ENCODE measurements at places on chromosomes 1 and 21. TPM values are rescaled to one million over a fixed set of nuclear protein-coding genes. Genes with fewer than 3 reads are reported as not detected.

- no peak for DNase-seq
Observed at GRCh38 chr1:45929257-45929687, 125.9 kb downstream of the MAST2 start.

DNA sequence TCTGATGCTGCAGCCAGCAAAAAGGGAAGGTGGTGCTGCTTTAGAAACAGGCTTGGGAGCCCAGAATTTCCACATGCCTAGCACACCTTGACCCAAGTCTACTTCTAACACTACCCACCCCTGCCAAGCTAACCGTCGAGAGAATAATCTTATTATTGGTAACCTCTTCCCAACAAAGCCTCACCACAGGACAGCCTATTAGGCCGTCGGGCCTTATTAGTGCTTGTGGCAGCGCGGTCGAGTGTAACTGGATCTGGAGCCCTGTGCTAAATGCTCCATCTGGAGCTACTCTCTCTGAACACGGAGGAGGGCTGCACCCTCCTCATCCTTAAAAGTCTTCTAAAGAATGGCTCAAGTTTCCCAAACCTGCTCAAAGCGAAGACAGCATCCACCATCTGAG lies 165.5 kb upstream of the NFIA start:
- no peak for DNase-seq

DNA sequence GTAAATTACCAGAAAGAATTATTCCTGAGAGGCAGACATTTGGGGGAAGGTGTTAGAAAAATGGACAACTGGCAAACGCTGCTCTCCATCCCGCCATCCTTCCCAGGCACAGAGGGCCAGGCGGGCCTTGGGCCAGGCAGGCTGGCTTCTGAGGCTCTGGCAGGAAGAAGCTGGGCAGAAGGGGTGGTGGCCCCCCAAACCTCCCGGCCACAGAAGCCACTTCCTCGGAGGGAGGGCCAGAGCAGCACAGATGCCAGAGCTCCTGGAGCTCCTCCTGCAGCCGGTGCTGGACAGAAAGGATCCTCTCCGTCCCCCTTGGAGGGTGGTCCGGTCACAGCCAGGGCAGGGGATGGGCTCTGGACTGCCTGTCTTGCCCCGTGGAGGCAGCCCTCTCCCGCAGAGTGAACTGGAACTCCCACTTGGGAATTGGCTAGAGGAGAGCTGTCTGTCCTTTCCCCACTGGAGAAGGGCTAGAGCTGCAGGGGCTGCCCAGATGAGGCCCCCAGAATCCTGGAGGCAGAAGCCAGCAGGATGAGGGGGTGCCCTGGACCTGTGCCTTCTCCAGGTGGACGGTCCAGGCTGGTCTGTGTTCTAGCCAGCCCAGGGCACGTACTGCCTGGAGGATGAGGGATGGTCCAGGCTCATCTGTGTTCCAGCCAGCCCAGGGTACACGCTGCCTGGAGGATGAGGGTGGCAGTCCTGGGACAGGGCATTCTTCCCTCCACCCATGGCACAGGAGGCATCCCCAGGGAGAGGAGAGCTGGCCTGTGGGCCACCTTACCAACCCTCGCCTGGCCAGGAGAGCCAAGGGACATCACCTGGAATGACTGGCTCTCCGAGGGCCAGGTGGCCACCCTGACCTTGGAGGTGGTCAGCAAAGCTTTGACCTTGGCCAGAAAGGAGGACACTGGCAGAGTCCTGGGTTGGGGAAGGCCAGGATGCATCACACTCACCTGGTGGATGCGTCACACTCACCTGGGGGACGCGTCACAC lies 47.4 kb upstream of the ACTRT2 start:
- DNase-seq: no peak

DNA sequence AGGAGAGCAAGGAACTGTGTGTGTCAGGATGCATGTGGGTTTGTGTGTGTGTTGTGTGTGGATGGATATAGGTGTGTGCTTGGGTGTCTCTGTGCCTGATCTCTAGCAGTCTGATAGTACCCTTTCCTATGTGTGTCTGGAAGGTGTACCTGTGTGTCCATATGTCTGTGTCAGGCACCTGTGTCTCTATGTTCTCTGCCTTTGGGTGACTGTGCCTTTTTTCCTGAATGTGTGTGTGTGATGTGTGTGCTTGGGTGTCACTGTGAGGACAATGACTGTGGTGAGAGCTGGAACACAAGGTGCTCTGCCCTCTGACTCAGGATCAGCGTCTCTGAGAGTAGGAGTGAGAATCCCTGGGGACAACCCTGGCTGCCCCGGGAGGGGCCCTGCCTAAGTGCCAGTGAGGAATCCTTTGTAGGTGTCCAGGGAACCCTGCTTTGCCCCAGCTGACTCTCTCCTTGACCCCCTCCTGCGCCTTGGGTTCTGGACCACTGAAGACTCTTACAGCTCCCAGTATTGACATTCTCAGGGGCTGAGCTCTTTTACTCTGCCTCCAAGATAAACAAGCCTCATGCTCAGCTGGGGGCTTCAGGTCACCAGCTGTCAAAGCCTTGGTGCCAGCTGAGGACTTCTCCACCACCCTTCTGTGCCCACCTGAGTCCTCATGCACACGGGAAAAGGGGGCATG lies 735 bp upstream of the EFNA3 start:
- DNase-seq: no peak

GRCh38 chr1:18413541-18414305 lies 67.0 kb upstream of the KLHDC7A start:
- no peak for DNase-seq

DNA sequence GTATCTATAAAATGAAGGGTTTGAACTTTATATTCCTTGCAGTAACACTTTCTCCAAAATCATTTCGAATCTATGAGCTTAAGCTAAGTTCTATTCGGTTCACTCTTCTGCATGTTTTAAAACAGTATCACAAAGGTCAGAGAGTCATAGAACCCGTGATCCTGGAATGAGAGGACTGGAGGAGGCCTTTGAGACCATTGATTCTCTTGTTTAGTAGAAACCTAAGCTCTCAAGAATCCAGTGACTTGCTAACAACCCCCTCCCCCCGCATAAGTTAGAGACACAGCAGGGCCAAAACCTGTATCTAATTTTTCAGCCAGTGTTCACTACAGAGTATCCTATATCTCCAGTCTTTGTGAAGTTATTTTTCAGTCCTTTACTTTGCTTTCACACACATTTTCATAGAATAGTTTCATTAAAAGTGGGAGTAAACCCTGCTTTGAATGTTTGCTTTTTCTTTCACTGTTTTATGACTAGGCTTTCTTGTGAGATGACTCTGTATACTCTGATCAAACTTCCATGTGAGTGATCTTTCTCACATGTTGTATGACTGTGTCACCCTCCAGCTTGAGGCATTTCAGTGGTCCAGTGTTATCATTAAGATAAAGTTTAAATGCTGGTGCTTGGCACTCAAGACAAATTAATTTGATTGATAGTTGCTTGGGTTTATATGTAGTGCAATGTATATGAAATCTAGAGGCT lies 275.4 kb upstream of the SGIP1 start:
- no peak for DNase-seq

DNA sequence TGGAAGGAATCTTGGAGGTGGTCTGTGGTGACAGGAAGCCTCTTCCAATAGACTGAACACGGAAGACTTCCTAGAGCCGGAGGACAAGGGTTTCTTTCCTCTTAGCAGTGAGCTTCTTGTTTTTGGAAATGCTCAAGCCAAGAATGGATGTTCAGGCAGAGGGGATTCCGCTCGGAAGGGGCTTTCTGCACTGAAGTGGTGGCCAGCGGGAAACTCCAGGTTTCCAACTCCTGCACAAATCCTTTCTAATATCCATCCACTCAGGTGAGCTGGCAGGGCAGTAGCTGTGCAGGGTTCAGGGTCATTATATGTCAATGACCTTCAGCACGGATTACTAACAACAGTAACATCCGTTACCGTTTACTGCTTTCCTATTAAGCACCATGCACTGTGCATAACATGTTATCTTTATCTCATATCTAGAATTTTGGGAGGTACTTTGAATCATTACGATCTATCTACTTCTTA lies 573 bp upstream of the CPT2 start:
- no peak for DNase-seq

DNA sequence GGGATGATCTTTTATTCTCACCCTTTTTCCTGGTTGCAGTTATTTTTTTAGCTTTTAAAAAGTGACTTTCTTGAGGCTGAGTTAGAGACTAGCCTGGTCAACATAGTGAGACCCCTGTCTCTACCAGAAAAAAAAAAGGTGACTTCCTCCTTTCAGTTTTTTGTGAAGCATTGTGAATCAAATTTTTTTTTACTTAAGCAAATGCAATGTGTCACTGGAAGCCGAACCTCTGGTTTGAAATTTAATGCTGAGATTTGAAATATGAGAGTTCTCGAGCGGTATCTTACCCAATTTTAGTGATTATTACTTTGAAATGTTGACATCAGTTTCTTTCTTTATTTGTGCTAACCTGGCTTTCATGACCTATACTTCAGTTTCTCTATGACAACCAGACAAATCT lies 3.6 kb downstream of the CAP1 start:
- no peak for DNase-seq

- DNase-seq: no peak
Observed at GRCh38 chr21:23445307-23445706, 2162.0 kb downstream of the MRPL39 start.

DNA sequence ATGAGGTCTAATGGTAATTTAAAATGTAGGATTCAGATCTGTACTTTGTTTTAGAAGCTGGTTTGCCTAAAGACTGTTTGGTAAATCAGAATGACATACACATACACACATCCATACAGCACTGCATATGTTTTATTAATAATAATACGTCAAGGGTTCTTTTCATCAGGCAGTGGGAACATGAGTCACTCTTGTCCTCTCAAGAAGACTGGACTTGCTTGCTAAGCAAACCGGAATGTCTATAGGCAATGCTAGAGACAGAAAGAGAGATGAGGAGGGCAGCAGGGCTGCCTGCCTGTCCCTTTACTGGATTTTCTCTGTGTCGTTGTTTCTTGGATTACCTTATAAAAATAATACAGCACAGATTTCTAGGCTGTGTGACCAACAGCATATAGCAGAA lies 119.1 kb upstream of the GALNT2 start:
- no peak for DNase-seq

- peak; percentile 72 for DNase-seq
Observed at GRCh38 chr1:40951943-40952743, 27.4 kb upstream of the CTPS1 start.

DNA sequence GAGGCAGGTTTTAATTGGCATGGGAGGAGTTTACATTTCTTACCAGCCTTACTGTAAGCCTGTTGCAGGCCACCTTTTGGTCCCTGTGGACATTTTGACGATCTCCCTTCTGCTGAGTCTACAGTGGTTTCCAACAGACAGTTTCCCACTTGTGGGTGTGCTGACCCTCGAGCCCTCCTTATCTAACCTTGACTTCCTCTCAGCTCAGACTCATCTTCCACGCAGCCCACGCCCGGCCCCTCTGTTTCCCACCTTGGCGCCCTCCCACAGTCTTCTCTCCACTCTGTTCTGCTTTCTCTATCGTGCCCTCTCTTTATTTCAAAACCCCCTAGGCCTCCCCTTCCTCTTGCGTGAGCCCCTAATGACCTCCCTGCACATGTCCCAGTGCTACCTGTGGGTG lies 6.1 kb upstream of the ARL8A start:
- DNase-seq: no peak

DNA sequence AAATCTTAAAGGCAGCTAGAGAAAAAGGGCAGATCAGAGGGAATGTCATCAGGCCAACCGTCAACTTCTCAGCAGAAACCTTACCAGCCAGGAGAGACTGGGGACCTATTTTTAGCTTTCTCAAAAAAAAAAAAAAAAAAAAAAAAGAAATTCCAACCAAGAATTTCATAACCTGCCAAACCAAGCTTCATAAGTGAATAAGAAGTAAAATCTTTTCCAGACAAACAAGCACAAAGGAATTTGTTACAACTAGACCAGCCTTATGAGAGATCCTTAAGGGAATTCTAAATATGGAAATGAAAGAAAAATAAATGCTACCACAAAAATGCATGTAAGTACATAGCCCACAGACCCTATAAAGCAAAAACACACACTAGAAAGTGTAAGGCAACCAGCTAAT lies 267.7 kb downstream of the AKT3 start:
- DNase-seq: no peak

DNA sequence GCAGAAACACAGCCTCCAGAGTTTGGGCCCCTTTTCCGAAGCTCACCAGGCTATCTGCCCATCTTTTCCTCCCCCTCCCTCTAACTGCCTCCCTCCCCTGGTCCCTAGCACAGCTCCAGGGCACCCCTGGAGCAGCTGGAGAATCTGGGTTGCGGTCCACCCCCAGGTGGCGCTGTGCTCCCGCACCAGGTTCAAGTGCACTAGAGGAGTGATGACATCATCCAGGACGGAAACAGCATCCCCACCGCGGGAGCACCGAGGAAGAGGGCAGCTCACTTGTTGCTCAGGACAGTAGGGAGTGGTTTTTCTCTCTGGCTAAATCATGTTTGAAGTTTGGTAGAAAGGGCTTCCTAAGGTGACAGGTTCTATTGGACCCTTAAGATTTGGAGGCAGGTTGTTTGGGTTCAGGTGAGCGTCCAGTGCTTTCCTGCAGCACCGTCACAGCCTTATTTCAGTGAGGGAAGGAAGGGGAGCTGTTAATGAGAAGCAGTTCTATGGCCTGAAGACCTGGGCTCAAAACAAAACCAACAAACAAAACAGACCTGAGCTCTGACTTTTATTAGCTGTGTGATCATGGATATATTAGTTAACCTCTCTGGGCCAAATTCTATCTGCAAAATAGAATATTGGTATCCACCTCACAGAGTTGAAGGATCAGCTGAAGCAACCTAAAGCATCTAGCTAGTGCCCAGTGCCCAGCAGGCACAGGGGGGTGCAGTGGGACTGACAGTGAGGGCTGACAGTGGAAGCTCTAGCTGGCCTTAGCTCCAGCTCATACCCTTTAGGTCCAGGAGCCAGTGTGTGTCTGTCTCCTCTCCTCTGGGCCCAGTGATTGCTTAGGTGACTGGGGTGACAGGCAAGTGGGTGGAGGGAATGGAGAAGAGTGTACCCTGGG lies 7.5 kb downstream of the SHISA4 start:
- peak; percentile 88 for DNase-seq

- DNase-seq: no peak
Observed at GRCh38 chr1:97424209-97424608, 496.6 kb downstream of the DPYD start.

DNA sequence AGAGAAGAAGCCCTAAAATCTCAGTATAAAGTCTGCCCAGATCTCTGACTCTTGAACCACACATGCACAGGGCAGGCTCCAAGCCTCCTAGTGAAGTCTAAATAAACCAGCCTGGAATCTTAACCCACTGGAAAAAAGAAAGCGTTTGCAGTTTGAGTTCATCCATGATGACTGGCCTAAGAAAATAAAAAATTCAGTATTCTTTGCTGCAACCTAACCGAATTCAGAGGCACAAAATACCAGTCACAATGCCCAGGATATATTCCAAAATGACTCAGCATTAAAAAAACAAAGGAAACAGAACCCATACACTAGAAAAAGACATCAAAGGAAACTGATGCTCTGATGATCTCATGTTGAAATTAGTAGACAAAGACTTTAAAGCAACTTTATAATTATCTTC lies 269.2 kb downstream of the SDCCAG8 start:
- no peak for DNase-seq

FAM163A gene
- total RNA-seq: 0.08 TPM

SLC45A1 gene
- 0.88 TPM for total RNA-seq

TMEM81 gene
- 2.1 TPM for total RNA-seq

PRAMEF15 gene
- total RNA-seq: not detected

All from CD4-positive, alpha-beta T cell (primary cell).